Islet precursor cell (in vitro differentiated cells): ENCODE measurements at places on chromosomes 16 and 17.

- DNase-seq, result no peak
Measured at GRCh38 chr16:381012-381788, 578 bp downstream of the PGAP6 start.

GRCh38 chr17:2179615-2180295 lies 123.8 kb downstream of the SMG6 start:
- no peak for DNase-seq

DNA sequence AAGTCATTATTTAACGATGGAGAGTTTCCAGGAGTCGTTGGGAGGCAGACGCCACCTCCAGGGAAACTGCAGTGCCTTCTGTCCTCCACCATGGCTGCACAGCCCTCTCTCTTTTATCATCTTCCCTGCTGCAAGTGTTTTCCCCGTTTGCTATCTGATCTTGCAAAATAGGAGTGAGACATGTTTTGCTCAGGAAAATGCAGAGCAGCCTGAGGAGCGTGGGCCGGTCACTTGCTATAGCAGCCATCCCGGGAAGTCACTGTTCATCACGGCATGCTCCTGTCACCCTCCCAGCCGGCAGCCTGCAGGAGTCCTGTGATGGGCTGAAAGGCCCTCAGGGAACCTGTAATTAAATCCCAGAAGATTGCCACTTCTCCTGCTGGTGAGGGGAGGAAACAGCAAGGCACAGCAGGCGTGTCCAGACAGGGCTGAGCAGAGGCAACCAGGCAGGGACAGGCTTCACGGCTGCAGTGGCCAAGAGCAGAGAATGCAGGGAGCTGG lies 143.1 kb downstream of the GSG1L start:
- peak; percentile 92 for DNase-seq

- DNase-seq, result no peak
Measured at GRCh38 chr16:67357561-67357960, 30.9 kb downstream of the LRRC36 start.

DNA sequence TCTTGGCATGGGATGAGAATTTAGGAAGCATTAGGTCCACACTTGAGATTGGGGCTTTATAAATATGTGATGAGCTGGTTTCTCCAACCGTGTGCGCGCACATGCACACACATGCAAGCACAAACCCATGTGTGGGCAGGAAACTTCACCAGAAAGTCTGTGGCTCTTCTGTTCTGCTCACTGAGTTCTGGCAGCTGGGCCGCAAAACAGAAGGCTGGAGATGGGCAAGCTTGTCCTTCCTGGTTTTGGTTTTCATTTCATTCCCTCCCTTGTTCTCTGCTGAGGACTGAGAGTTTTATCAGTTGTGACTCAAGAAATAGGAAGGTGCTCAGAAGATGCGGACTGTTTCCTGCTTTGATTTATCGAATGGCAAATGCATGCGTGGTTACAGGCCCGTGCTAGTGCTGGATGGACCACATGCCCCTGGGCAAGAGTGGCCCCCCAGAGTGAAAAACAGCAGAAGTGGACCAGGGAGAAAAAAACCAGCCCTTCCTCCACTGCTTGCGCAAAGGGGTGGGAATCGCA lies 14.1 kb downstream of the MAP3K14 start:
- no peak for DNase-seq

DNA sequence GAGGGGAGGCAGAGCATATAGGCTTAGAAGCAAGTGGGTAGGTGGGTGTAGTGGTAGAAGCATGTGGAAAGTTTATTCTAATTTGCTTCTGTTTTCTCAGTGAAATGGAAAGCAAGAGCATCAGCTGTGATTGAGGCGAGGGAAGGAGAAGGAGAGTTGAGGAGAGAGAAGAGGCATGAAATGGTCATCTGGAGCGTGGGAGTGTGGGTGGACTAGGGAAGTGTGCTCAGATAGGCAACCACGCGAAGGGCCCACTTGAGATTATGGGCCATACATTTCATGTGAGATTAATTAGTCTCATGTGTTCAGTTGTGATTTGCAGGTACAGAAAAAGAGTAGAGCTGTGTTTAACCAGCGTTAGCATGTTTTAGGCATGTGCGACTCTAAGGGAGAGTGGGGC lies 20.8 kb upstream of the CDC6 start:
- DNase-seq, result no peak

- no peak for DNase-seq
Measured at GRCh38 chr17:80444644-80444979, 29.6 kb downstream of the ENDOV start.

GRCh38 chr17:49472527-49472926 lies 22.6 kb upstream of the NGFR start:
- no peak for DNase-seq

- DNase-seq, result no peak
Measured at GRCh38 chr17:28484296-28484695, 10.9 kb downstream of the SLC13A2 start.

GRCh38 chr17:19431691-19432090 lies 20.7 kb downstream of the RNF112 start:
- DNase-seq, result no peak

- DNase-seq, result no peak
Measured at GRCh38 chr17:77560841-77561240, 397.7 kb upstream of the TNRC6C start.

DNA sequence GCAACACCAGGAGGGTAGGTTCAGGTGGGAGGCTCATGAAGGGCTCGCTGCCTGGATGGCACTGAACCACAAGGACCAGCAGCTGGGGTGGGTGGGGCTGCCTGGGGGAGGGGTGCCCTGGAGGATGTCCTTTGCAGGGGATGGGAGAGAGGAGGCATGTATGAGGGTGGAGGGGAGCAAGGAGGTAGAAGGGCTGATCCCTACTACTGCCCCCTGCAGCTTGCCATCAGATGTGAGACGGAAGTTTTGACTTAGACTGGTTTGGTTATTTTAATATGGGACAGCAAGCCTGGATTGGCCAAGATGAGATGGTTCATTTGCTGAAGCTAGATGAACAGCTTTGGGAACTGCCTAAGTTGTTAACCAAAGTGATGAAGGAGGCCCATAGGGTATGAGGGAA lies 115.9 kb downstream of the SEC14L1 start:
- DNase-seq, result no peak

GRCh38 chr16:29290631-29291247 lies 115.8 kb downstream of the NPIPB11 start:
- peak; percentile 100 for DNase-seq

- no peak for DNase-seq
Measured at GRCh38 chr16:14427371-14427948, 202.6 kb downstream of the PARN start.
